HFFc6 (cell line): ENCODE measurements at places on chromosomes 16 and 17. TPM values are rescaled to one million over a fixed set of nuclear protein-coding genes. Genes with fewer than 3 reads are reported as not detected.
A peak's percentile ranks its signal among the peaks of the same experiment; 100 is the strongest.

Gene OR3A2
- not detected in 3 replicates for total RNA-seq

Gene ARL17A
- total RNA-seq: 8.4 to 12.2 TPM (median 11.5 TPM) in 3 replicates

Gene ST6GALNAC2
- total RNA-seq: 0.31 to 0.34 TPM in 2 of 3 replicates, not detected in the other

Gene CDH1
- total RNA-seq: 0.37 to 0.67 TPM (median 0.50 TPM) in 3 replicates

Gene EVPL
- total RNA-seq: not detected in 3 replicates

Gene NKD1
- not detected in 3 replicates for total RNA-seq

Gene CDT1
- 9.2 to 24.3 TPM (median 22.8 TPM) in 3 replicates for total RNA-seq

Gene MYH11
- total RNA-seq: 0.18 to 0.23 TPM (median 0.19 TPM) in 3 replicates

DNA sequence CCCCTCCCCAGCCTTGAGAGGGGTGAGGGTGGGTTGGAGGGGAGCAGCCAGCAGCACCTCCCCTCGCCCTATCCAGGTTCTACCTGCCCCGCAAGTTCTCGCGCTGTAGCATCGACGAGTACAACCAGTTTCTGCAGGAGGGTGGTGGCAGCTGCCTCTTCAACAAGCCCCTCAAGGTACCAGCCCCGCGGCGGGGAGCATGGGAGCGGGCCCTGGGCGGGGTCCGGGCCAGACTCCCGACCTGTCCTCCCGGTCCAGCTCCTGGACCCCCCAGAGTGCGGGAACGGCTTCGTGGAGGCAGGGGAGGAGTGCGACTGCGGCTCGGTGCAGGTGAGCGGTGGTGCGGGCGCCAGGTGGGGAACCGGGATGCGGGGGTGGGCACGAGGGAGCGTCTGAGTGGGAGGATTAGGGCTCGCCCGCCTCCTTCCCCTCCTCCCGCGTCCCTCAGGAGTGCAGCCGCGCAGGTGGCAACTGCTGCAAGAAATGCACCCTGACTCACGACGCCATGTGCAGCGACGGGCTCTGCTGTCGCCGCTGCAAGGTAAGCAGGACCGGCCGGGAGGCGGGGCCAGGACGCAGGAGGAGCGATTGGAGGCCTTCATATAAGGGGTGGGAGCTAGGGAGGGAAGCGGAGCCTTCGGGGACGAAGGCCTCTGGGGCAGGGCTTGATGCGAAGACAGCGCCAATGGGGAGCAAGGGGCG is 16.5 kb downstream of the ADAM11 start:
- peaks cover 7% of the 10 kb centered on the region for H3K27me3 ChIP-seq
- no peaks in the 10 kb centered on the region for H3K36me3 ChIP-seq
- H3K27ac ChIP-seq: no peak overlapping the region
- H3K4me1 ChIP-seq: no peaks in the 10 kb centered on the region
- peak overlapping the region; percentile 87 for H3K4me3 ChIP-seq

DNA sequence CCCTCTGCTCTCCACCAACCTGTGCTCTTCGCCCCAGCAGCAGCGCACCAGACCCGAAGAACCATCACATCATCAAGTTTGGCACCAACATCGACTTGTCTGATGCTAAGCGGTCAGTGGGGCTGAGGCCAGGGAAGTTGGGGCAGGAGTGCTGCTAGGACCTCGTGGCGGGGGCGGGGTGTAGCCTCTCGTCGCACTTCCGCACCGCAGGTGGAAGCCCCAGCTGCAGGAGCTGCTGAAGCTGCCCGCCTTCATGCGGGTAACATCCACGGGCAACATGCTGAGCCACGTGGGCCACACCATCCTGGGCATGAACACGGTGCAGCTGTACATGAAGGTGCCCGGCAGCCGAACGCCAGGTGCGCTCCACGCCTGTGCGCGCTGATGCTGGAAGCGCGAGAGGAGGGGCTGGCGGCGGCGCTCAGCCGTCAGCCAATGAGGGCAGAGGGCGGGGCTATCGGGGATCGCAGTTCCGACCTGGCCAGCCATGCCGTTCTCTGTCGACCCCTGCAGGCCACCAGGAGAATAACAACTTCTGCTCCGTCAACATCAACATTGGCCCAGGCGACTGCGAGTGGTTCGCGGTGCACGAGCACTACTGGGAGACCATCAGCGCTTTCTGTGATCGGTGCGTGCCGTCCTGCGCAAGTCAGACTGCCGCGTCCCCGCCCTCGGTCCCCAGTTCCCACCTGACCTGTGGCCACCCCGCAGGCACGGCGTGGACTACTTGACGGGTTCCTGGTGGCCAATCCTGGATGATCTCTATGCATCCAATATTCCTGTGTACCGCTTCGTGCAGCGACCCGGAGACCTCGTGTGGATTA is 3.2 kb upstream of the TMEM88 start:
- peak; percentile 60 for DNase-seq
- no peak overlapping the region; the same call in 1 of the 2 replicates for H3K27ac ChIP-seq
- no peaks in the 10 kb centered on the region for H3K4me1 ChIP-seq
- peaks cover 14% of the 10 kb centered on the region; the same call in 1 of the 2 replicates for H3K36me3 ChIP-seq
- H3K4me3 ChIP-seq: no peak overlapping the region

DNA sequence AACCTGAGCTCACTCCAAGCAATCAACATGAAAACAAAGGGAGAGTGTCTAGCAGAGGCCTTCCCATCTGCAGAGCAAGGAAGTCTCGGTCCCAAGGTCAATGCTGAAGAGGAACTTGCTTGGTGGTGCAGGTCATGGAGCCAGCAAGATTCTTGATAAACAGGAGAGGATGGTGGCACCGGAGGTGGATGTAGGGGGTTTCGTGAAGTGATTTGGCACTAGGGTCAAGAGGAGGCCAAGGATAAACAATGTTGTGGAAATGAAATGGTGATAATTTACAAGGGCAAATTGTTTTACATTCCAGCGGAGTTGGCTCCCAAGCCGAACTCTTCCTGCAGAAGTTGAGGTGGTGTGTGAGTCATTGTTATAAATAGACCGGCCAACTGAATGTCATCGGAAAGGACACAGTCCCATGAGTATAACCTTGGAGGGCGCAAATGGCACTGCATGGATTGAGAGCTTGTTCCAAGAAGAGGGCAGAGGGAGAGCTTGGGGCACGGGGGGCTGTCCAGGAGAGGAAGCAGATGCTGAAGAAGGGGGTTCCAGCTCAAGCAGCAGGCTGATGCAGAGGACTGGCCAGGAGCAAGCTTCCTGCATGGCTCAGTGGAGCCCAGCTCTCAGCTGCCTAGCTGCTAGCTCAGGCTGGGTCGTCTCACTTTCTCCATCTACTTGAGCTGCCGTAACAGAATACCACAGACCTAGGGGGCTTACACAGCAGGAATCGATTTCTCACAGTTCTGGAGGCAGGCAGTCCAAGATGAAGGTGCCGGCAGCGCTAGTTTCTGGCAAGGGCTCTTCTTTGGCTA is 136.6 kb downstream of the COPRS start:
- H3K27ac ChIP-seq: peak overlapping the region; percentile 94
- DNase-seq: peak; percentile 79
- peaks cover 64% of the 10 kb centered on the region for H3K4me1 ChIP-seq
- no peaks in the 10 kb centered on the region; the same call in 1 of the 2 replicates for H3K36me3 ChIP-seq
- peak overlapping the region; percentile 40 for H3K4me3 ChIP-seq

DNA sequence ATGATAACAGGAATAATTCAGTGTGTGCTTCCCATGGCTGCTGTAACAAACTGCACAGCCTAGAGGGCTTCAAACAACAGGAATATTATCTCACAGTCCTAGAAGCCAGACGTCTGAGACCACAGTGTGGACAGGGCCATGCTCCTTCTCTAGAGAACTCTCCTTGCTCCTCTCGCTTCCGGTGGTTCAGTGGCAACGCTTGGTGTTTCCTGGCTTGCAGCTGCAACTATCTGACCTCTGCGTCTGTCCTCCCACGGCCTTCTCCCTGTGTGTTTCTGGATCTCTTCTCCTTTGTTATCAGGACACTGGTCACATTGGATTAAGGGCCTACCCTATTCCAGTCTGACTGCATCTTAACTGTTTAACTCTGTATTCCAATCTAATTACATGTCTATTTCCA is 414.3 kb downstream of the MAF start:
- H3K4me1 ChIP-seq: no peaks in the 10 kb centered on the region
- peaks cover 2% of the 10 kb centered on the region; the same call in 1 of the 2 replicates for H3K27me3 ChIP-seq
- H3K27ac ChIP-seq: no peak overlapping the region
- no peak overlapping the region for H3K4me3 ChIP-seq
- no peak for DNase-seq

DNA sequence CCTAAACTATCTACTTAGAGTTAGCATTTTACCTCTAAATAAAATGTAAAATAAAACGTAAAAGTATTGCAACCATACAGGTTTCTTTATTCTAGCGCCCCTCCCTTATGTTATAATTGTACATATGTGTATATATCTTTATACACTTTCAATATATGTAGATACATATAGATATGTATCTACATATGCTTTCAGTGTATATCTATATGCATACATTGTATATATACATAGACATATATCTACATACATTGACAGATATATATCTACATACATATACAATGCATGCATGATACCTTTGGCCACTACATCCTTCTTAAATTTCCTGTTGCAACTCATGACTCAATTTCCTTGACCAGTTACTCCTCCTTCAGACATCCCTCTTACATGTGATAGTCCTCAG is 16.7 kb downstream of the BPTF start:
- peaks cover 39% of the 10 kb centered on the region for H3K4me1 ChIP-seq
- DNase-seq: no peak
- H3K4me3 ChIP-seq: no peak overlapping the region
- H3K36me3 ChIP-seq: no peaks in the 10 kb centered on the region
- peak overlapping the region; percentile 4; the same call in 1 of the 2 replicates for H3K27ac ChIP-seq

- no peak overlapping the region for H3K27ac ChIP-seq
- H3K4me3 ChIP-seq: no peak overlapping the region
- peaks cover 9% of the 10 kb centered on the region for H3K4me1 ChIP-seq
These were observed 50.9 kb downstream of the PECAM1 start for GRCh38 chr17:64339516-64340490.

GRCh38 chr17:44197980-44198720 is 1.5 kb downstream of the ATXN7L3 start:
- H3K27ac ChIP-seq: peak overlapping the region; percentile 76
- H3K36me3 ChIP-seq: peaks cover 17% of the 10 kb centered on the region
- DNase-seq: peak; percentile 45
- H3K27me3 ChIP-seq: no peaks in the 10 kb centered on the region; the same call in 1 of the 2 replicates
- H3K4me1 ChIP-seq: peaks cover 46% of the 10 kb centered on the region

DNA sequence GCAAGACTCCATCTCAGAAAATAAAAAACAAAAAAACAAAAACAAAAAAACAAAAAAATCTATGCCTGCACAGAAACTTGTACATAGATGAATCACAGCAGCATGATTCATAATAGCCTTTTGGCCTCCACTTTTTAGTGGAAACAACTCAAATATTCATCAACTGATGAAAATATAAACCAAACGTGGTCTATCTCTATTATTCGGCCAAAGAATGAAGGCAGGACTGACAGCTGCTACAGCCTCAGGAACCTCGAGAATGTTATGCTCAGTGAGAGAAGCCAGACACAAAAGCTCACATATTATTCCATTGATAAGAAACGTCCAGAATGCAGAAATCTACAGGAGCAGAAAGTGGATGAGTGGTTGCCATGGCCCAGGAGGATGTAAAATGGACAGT is 19.8 kb downstream of the PPL start:
- no peaks in the 10 kb centered on the region; the same call in 1 of the 2 replicates for H3K27me3 ChIP-seq
- H3K4me3 ChIP-seq: no peak overlapping the region; the same call in 1 of the 2 replicates
- DNase-seq: peak; percentile 40
- H3K4me1 ChIP-seq: peaks cover 21% of the 10 kb centered on the region
- H3K36me3 ChIP-seq: no peaks in the 10 kb centered on the region
- H3K27ac ChIP-seq: peak overlapping the region; percentile 65

DNA sequence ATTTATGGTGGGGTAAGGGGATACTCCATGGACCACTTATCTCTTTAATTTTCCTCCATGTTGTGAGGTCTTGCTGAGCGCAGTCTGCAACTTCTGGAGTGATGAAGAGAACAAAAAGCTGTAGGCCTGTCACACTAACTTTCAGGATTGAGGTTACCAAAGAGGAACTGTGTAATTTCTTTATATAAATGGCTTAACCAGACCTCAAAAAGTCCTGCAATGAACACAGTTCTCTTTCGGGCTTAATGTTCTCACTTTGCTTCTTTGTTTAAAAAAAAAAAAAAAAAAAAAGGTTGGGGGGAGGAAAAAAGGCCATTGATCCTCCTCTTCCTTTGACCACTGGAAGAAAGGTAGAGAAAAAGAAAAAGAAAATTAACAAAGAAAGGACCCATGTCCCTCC is 86.8 kb upstream of the SOX9 start:
- peaks cover 9% of the 10 kb centered on the region for H3K4me1 ChIP-seq
- DNase-seq: no peak
- H3K27me3 ChIP-seq: no peaks in the 10 kb centered on the region; the same call in none of the 2 replicates
- H3K36me3 ChIP-seq: no peaks in the 10 kb centered on the region
- no peak overlapping the region for H3K4me3 ChIP-seq

DNA sequence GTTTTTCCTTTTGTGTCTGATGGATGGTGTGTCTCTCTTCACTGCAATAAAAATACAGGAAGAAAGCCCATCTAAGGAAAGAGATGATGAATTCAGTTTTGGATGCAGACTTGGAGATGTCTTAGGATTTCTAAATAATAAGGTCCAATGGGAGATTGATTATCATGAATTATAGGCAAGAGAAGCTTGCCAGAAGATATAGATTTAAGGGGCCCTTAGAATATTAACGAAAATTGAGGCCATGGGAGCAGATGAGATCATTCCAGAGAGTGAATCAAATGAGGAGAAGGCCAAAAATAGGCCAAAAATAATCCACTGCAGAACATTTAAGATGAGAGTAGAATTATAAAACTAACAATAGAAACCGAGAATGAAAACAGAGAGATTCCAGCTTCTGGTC is 63.1 kb downstream of the KCNJ2 start:
- DNase-seq: no peak
- no peak overlapping the region for H3K27ac ChIP-seq
- H3K27me3 ChIP-seq: no peaks in the 10 kb centered on the region; the same call in 1 of the 2 replicates
- 0 out of 2 replicates have a peak, but pooled peaks cover 4% of the 10 kb centered on the region for H3K36me3 ChIP-seq
- H3K4me3 ChIP-seq: no peak overlapping the region
- H3K4me1 ChIP-seq: no peaks in the 10 kb centered on the region

DNA sequence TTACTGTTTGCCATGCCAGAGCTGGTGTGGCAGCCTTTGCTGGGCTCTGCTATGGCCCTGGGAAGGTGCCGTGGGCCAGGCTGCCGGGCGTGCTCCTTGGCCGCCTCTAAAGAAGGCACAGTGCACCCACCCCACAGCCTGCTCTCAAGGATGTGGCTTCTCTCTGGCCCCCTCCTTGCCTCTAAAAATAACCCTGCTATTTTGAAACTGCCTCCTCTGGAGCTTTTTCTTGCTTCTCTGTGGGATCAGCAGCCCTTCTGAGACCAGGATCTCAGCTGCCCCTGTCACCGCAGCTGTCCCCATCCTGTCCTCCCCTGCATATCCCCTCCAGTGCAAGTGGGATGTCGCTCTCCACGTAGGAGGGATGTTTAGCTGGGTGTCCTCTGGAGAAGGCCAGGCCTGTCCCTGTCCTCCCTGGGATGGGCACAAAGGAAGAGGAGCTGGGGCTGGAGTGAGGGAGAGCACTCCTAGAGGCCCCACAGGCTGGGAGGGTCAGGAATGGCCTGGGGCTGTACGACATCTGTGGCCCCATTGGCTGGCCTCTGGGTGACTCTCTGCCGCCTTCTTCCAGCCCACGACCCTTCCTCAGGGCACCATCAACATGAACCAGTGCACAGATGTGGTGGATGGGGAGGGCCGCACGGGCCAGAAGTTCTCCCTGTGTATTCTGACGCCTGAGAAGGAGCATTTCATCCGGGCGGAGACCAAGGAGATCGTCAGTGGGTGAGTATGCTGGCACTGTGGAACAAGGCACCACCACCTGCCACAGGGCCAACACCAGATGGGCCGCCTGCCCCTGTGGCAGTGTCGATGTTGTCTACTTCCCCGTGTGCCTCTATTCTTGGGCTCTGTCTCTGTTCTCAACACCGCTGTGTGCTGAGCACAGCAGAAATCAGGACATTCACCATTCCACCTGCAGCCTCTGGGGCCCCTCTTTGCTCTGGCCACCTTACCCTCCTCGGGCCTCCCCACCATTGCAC is 79.7 kb downstream of the PLD6 start:
- H3K4me1 ChIP-seq: peaks cover 16% of the 10 kb centered on the region; the same call in 1 of the 2 replicates
- no peak overlapping the region for H3K4me3 ChIP-seq
- H3K36me3 ChIP-seq: no peaks in the 10 kb centered on the region
- no peaks in the 10 kb centered on the region for H3K27me3 ChIP-seq
- no peak for DNase-seq
